AG04449 (cell line): ENCODE measurements at places on chromosomes 13 and 19.

- DNase-seq = no peak
These were observed 27.3 kb upstream of the EDDM13 start for GRCh38 chr19:56245121-56245740.

GRCh38 chr13:112143046-112143752, 76.2 kb downstream of the SOX1 start:
- no peak for DNase-seq

GRCh38 chr19:305240-306150, 14.3 kb upstream of the PLPP2 start:
- DNase-seq = no peak

- no peak for DNase-seq
These were observed 2.3 kb downstream of the DDX39A start for GRCh38 chr19:14416817-14417231.

DNA sequence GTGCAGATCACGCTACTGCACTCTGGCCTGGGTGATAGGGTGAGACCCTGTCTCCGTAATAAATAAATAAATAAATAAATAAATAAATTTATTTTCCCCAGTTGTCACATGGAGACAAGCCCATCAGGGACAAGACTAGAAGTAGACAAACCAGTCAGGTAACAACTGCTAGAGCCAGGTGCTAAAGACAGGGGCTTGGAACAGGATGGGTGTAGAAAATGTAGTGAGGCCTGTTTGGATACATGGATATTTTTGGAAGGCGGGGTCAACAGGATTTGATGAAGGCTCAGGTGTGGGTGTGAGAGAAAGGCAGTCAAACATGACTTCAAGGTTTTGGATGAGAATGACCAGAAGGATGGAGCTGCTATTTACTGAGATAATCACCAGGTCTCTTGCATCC, 27.7 kb upstream of the TPM4 start:
- DNase-seq = no peak

DNA sequence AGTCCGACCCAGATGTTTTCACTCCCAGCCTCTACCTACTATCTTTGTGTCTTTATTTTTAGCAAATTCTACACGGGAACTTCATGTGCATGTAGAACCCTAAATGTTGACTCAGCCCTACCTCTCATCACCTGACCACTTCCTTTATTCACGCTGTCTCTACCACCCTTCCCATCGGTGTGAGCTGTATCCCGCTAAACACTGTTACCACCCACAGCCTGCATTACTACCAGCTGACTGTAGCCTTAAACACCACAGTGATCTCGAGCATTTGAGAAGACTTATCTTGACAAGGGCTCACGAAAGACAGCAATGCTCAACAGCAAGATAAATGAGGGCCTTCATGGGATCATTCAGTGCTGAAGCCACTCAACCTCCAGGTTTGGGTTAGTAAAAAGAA, 15.1 kb downstream of the NCR1 start:
- DNase-seq = no peak

DNA sequence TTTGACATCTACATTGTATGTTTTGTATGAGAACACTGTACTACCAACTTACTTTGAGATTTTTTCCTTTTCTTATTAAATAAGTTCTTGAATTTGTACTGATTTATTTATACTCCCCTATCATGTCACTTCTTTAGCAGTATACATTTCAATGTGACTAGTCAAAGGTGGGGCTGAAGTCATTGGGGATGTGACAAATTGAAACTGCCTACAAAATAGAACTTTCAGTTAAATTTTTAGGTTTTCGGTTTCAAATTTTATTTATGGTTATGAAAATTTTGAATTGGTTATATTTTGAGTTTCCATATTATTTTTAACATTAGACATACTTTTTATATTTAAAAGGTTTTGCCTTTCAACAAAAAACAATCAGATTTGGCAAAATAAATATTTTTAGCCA, 221.6 kb downstream of the NBEA start:
- no peak for DNase-seq

GRCh38 chr19:47102346-47103060, 11.1 kb downstream of the ZC3H4 start:
- DNase-seq = no peak

DNA sequence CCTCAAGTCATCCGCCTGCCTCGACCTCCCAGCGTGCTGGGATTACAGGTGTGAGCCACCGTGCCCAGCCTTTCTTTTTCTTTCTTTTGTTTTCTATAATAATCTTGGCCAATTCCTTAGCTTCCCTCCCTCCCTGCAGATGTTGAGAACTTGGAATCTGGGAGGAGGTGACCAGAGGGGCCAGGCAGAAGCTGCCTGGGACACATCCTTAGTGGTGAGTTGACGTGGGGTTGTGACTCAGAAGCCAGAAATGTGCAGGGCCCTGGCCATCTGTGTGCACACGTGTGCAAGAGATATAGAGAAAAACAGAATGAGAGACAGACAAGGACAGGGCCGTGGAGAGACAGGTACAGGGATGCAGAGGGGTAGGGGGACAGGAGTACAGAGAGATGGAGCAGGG, 154.3 kb downstream of the SIPA1L3 start:
- peak; percentile 36 for DNase-seq

GRCh38 chr13:76091076-76091475, 454.9 kb downstream of the LMO7 start:
- no peak for DNase-seq

DNA sequence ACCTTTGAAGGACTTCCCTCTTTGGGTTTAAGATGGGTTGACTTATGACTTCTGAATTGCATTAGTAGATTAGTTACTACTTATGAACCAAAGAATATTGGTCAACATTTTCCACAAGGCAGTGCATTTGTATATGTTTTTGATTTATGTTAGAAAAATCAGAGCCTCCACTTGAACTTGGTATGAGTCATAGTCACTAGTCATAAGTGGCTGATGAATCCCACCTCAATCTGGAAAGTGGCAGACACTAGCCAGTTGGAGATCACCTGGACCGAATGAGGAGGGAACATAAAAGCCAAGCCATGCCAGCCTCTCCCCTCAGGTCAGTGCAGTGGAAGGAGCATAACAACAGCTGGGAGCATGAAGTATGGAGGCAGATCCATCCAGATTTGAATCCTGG, 39.3 kb upstream of the SPART start:
- DNase-seq = no peak

DNA sequence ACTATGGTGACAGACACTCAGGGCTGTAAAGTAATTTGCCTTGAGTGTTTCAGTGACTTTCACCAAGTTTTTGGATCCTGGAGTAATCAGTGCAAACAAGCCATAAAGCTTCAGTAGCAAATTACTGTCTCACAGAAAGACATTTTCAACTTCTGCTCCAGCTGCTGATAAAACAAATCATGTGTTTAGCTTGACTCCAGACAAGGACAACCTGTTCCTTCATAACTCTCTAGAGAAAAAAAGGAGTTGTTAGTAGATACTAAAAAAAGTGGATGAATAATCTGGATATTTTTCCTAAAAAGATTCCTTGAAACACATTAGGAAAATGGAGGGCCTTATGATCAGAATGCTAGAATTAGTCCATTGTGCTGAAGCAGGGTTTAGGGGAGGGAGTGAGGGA, 9.4 kb downstream of the ARGLU1 start:
- no peak for DNase-seq

- no peak for DNase-seq
These were observed 205.7 kb downstream of the MYO16 start for GRCh38 chr13:108835083-108835482.

DNA sequence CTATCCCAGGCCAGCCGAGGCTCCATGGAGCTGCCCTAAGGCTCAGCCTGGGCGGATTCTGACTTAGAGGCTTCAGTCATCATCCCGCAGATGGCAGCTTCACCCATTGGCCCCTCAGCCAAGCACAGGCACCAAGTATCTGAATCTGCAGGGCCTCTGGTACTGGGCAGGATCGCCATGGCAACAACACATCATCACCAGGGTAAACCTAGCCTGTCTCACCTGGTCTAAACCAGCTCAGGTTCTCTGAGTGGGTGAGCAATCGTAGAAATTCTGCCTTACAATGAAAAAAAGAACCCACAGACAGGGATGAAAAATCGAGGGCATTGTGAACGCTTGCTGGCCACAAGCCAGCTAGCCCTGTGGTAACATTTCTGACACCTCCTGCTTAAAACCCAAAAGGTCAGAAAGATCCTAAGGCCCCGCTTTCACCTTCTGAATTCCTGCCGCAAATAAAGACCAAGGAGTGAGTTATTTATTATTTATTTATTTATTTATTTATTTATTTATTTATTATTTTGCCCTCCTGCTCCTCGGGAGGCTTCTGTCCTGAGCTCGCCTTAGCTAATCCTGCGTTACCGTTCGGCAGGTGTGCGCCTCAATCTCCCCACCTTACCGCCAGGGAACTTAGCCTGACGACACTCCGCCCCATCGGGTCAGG, 12.0 kb upstream of the CEACAM21 start:
- no peak for DNase-seq

- DNase-seq = peak; percentile 60
These were observed 13.5 kb downstream of the ARL11 start for GRCh38 chr13:49641801-49642291.

- no peak for DNase-seq
These were observed 108.1 kb downstream of the CACNA1A start for GRCh38 chr19:13398182-13398581.

- no peak for DNase-seq
These were observed 114.4 kb upstream of the IRS2 start for GRCh38 chr13:109900741-109901140.

- no peak for DNase-seq
These were observed 1299.2 kb upstream of the SPRY2 start for GRCh38 chr13:81639984-81640582.

GRCh38 chr19:38139122-38139521, 84.9 kb downstream of the DPF1 start:
- DNase-seq = no peak

GRCh38 chr19:7729831-7730285, 2.1 kb downstream of the CLEC4G start:
- DNase-seq = no peak

GRCh38 chr19:17264641-17264979, at the start of gene USHBP1:
USHBP1 (minus strand) TSS chr19:17264745; CDS start chr19:17264299, 446 bp downstream.
- DNase-seq = no peak

GRCh38 chr13:106595625-106596024, 27.7 kb upstream of the ARGLU1 start:
- DNase-seq = no peak

DNA sequence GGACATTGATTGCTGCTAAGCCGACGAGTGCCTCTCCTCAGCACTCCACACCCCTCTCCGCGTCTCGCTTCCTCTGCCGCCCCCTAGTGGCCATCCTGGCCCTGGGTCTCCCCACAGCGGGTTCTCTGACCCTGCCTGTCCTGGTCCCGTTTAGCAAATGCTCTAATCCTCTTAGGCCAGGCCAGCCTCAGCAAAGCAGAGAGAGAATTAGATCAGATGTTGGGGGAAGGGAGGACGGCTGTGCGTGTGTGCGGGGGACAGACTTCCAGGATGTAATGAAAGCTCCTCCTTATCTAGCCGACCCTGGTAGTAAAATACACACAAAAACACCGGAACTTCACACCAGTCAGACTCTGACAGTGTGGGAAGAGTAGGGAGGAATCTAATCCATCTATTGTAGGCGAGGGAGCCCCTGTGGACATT, 4.5 kb downstream of the TPRX2 start:
- DNase-seq = no peak

DNA sequence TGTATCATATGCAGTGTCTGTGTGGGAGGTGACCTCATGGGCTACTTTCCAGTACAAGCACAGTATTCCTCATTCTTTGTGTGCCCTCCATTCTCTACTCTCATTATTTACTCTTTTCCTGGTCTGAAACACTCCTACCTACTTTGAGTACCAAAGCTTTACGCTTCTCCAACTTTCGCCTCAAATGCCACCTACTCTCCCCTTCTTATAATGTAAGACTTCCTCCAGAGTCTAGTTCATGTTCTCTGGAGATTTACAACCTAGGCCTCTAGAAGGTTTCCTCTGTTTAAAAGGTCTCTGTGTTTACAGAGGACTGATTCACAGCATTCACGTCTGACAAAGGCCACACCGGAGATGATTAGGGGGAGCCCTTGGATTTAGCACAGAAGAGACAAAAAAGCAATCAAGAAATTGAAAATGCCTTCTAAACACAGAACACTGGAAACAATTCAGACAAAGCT, 302.0 kb downstream of the KLF12 start:
- no peak for DNase-seq

DNA sequence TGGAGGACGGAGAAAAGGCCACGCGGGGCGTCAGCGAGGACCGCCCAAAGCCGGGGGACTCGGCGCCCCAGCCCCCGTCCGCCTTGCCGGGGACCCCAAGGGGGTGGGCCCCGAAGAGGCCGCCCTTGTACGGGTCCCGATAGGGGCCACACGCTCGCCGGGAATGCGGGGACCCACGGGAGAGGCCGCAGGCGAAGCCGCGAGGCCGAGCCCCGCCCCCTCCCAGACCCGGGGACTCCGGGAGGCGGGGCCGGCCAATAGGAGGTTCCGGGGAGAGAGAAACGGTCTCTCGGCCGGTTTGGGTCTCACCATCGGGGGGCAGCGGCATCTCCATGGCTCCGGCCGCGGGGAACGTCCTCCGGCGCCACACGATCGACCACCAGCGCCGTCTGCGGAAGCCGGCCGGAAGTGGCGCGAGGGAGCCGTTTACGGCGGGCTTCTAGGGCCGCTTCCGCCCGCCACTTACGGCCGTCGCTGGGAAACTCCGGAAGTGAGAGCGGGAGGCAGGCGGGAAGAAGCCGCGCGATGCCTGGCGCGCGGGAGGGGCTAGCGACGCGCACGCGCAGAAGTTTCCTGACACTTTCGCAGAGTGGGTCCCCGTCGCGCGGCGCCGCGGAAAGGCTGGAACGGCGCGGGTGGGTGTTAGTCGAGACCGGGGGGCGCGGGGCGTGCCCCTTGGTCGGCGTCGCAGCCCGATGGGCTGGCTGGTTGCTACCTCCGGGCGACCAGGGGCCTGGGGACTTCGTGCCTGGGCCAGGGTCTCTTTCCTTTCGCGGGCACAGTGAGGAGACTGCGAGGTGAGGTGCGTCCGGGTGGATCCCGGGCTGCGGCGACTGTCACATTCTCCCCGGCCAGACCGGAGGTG, at the start of gene CHERP:
CHERP (minus strand) TSS at position 393 of the 865 bp plus-strand sequence; CDS start at position 334, 59 bp downstream.
- peak; percentile 46 for DNase-seq

DNA sequence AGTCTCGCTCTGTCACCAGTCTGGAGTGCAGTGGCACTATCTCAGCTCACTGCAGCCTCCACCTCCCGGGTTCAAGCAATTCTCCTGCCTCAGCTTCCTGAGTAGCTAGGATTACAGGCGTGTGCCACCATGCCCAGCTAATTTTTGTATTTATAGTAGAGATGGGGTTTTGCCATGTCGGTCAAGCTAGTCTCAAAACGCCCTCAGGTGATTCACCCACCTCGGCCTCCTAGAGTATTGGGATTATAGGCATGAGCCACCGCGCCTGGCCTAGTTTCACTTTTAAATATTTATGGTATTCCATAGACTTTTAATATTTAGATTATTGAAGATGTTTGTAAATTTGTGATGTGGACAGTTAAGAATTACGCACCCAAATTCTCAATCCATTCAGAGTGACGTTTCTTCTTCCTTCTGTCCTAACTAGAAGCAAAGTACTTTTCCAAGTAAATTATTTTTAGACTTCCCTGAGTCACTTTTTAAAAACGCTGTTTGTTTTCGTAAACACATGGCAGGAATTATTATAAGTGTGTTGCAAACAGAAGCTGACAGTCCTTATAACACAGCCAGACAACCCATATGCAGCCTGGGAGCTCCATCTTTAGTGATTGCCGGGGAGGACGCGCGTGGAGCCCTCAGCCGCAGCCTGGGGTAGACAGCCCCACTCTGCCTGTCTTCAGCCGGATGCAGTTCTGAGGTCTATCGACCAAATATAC, 131.7 kb downstream of the ATP11A start:
- no peak for DNase-seq
